ENCODE measurements at places on chromosomes 5 and 9.
A peak's percentile ranks its signal among the peaks of the same experiment; 100 is the strongest.

DNA sequence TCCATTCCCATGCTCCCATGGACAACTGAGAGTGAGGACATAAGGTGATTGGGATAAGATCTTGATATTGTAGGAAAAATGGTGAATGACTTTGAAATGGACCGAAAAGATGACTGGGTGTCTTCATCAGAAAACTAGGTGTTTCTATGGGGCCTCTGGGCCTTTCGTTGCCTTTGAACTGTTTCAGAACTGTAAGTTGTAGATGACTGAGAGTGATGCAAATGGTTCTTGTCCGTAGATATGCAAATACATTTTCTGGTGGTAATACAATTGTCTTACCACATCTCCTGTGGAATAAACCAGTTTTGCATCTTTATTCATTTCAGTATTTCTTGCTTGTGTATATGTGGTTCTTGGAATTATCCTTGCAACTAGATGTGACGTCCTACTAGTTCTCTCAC is 16.0 kb upstream of the TEX48 start:
- peak; percentile 70 for DNase-seq
- no peaks in the 10 kb centered on the region for H3K27me3 ChIP-seq
- H3K4me1 ChIP-seq: peaks cover 70% of the 10 kb centered on the region
- peaks cover 8% of the 10 kb centered on the region for H3K36me3 ChIP-seq
- H3K4me3 ChIP-seq: peak overlapping the region; percentile 63
- peak overlapping the region; percentile 95 for H3K27ac ChIP-seq

DNA sequence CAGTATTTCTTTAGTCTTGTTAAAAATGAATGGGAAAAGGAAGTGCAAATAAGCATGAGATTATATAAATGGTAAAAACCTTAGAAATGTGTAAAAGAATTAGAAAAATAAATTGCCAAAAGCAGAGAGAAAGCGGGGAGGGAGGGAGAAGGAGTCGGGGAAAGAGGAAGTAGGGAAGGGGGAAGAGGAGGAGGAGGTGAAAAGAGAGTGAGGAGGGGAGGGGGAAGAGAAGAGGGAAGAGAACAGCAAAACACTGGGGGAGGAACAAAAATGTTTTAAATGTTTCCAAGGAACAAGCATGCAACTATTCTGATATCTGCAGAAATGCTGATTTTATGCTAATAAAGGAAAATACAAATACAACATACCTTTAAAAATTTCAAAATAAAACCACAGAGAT is 317.5 kb downstream of the PIK3R1 start:
- no peak for DNase-seq
- H3K36me3 ChIP-seq: no peaks in the 10 kb centered on the region
- no peak overlapping the region for H3K27ac ChIP-seq
- H3K4me1 ChIP-seq: no peaks in the 10 kb centered on the region

GRCh38 chr5:73727470-73727869 is 101.5 kb downstream of the ARHGEF28 start:
- no peak overlapping the region for H3K27ac ChIP-seq
- no peaks in the 10 kb centered on the region for H3K36me3 ChIP-seq
- peaks cover 9% of the 10 kb centered on the region for H3K27me3 ChIP-seq
- H3K4me3 ChIP-seq: no peak overlapping the region
- H3K4me1 ChIP-seq: no peaks in the 10 kb centered on the region
- no peak for DNase-seq

GRCh38 chr5:79811904-79812303 is 122.3 kb downstream of the CMYA5 start:
- DNase-seq: no peak
- H3K4me3 ChIP-seq: no peak overlapping the region
- H3K36me3 ChIP-seq: no peaks in the 10 kb centered on the region
- no peaks in the 10 kb centered on the region for H3K27me3 ChIP-seq
- H3K4me1 ChIP-seq: no peaks in the 10 kb centered on the region
- no peak overlapping the region for H3K27ac ChIP-seq

- peaks cover 16% of the 10 kb centered on the region for H3K4me1 ChIP-seq
- no peak overlapping the region for H3K4me3 ChIP-seq
- H3K27me3 ChIP-seq: peaks cover 12% of the 10 kb centered on the region
- H3K36me3 ChIP-seq: no peaks in the 10 kb centered on the region
These were observed 180.6 kb downstream of the FGF18 start for GRCh38 chr5:171599957-171600612.

- peaks cover 8% of the 10 kb centered on the region for H3K4me1 ChIP-seq
- no peak overlapping the region for H3K4me3 ChIP-seq
- no peak for DNase-seq
- H3K27ac ChIP-seq: no peak overlapping the region
These were observed 63.2 kb downstream of the SYK start for GRCh38 chr9:90864779-90865178.

GRCh38 chr9:76646249-76646648 is 118.0 kb upstream of the PCA3 start:
- no peaks in the 10 kb centered on the region for H3K27me3 ChIP-seq
- no peak overlapping the region for H3K27ac ChIP-seq
- DNase-seq: no peak
- no peaks in the 10 kb centered on the region for H3K36me3 ChIP-seq
- H3K4me3 ChIP-seq: no peak overlapping the region

GRCh38 chr5:14458414-14458813 is 123.2 kb upstream of the OTULINL start:
- no peak overlapping the region for H3K4me3 ChIP-seq
- no peaks in the 10 kb centered on the region for H3K36me3 ChIP-seq
- H3K4me1 ChIP-seq: no peaks in the 10 kb centered on the region
- no peak overlapping the region for H3K27ac ChIP-seq

GRCh38 chr5:180491496-180491895 is 2.7 kb upstream of the CNOT6 start:
- no peaks in the 10 kb centered on the region for H3K27me3 ChIP-seq
- DNase-seq: peak; percentile 12
- no peak overlapping the region for H3K4me3 ChIP-seq

DNA sequence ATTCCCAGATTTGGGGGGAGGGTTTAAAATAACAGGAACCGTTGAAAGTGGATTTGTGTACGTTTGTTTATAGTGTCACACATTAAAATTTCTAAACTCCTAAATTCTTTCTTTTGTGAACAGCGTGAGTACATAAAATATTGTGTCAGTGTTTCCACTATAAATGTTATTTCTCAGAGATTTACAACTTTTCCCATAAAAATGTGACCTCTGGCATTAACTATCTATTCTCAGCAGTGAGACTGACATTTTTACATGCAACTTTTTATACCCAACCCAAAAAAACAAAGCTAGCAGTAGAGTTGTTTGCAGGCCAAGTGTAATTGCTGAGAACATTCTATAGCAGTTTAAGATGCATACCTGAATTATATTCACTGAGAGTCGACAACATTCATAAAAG is 757.0 kb upstream of the ADAMTS16 start:
- no peaks in the 10 kb centered on the region for H3K36me3 ChIP-seq
- H3K27ac ChIP-seq: no peak overlapping the region
- no peak for DNase-seq
- H3K4me3 ChIP-seq: no peak overlapping the region
- no peaks in the 10 kb centered on the region for H3K4me1 ChIP-seq

DNA sequence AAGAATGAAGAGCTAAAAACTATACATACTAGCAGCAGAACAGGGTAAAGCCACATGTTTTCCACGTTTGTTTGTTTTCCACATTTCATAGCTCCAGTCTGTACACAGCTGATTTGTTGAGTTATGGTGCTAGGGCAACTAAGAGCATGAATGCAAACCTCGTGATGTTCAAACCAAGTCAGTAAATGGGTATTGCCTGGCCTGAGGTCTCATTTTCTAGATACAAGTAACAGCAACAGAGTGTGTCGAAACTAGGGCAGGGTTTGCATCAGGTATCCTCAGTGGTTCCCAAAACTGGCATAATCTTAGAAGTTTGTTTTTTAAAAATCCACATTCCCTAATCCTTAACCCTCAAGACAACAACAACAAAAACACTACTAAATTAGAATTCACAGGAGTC is 89.3 kb downstream of the CEMIP2 start:
- peaks cover 15% of the 10 kb centered on the region for H3K36me3 ChIP-seq
- H3K27ac ChIP-seq: no peak overlapping the region
- H3K4me3 ChIP-seq: no peak overlapping the region
- no peak for DNase-seq

DNA sequence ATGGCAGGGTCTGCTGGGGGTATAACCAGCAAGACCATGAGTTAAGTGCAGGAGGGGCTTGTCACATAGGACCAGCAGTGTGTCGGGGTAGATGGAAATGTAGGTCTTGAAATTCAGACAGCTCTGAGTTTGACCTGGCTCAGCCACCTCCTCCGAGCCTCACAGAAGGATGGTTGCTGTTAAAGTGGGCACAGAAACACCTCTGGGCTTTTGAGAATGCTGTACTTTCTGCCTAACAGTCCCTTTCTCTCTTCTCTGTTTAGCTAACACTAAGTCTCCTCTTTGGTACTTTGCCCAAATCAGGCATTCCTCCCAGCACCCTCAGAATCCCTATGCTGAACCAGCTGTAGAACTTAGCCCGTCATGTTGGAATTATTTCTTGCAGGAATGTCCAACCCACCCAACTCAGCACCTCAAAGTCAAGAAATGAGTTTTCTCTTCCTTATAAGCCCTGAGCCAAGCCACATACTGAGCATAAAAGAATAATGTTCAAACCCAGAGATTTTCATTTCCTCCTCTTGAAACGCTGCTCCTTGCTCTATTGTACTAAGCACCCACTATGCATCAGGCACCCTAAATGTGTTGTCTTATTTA is 41.7 kb upstream of the MATR3 start:
- DNase-seq: no peak
- H3K27ac ChIP-seq: no peak overlapping the region
- no peak overlapping the region for H3K4me3 ChIP-seq
- no peaks in the 10 kb centered on the region for H3K27me3 ChIP-seq

- H3K4me1 ChIP-seq: no peaks in the 10 kb centered on the region
- no peak for DNase-seq
- no peak overlapping the region for H3K4me3 ChIP-seq
- H3K27ac ChIP-seq: no peak overlapping the region
These were observed 655.2 kb upstream of the RIOK2 start for GRCh38 chr5:97838214-97838613.

DNA sequence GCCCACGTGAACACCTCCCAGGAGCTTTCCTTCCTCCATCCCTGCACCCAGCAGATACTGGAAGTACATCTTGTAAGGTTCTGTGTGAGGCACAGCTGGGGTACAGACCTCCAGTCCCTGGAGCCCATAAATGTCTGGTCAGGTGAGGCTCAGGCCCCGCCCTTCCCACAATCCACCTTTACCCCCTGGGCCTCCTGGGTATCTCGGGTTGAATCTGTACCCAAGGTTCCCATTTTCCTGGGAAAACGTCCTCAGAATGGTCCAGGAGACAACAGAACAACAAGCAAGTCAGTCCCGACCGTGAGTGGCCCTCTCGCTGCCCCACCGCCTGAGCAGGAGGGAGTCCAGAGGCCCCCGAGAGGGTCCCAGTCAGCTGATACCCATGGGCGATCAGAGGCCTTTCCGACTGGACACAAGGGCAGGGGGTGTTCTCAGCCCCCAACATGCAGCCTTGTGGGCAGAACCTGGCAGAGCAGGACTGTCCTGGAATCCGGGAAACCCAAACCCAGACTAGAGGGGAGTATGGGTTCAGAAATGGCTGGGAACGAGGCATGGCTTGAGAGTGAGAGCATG is 4.3 kb downstream of the SPATA31E1 start:
- H3K27me3 ChIP-seq: no peaks in the 10 kb centered on the region
- H3K4me3 ChIP-seq: no peak overlapping the region
- H3K4me1 ChIP-seq: no peaks in the 10 kb centered on the region
- no peak for DNase-seq
- no peaks in the 10 kb centered on the region for H3K36me3 ChIP-seq

DNA sequence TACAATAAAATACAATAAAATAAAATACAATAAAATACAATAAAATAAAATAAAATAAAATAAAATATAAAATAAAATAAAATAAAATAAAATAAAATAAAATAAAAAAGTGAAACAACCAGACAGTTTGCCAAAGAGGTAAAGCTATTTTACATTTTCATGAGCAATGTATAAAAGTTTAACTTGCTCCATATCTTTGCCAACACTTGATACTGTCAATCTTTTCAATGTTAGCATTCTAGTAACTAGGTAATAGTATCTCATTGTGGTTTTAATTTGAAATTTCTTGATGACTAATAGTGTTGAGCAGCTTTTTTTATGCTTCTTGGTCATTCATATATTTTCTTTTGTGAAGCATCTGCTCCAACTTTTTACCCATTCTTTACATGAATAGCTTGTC is 17.3 kb downstream of the TTC33 start:
- H3K36me3 ChIP-seq: peaks cover 46% of the 10 kb centered on the region
- no peaks in the 10 kb centered on the region for H3K27me3 ChIP-seq
- H3K4me1 ChIP-seq: peaks cover 29% of the 10 kb centered on the region
- H3K27ac ChIP-seq: no peak overlapping the region
- DNase-seq: no peak

DNA sequence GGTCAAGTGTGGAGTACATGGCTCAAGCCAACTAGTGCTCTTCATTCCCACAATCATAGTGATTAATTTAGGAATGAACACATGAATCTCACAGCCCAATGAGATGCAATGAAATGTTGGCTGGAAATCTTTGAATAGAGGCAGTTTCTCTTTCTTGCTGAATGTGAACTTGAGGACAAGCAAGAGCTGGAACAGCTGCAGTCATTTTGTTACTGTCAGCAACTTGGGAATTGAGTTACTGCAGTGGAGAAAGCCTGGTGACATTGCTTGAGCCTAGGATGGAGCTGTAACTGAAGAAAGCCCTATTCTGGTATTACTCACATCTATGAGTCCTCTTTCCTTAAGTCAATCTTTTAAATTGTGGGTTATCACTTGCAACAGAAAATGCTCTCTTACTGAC is 62.3 kb downstream of the YIPF5 start:
- no peaks in the 10 kb centered on the region for H3K36me3 ChIP-seq
- H3K27ac ChIP-seq: no peak overlapping the region
- no peaks in the 10 kb centered on the region for H3K4me1 ChIP-seq
- H3K27me3 ChIP-seq: peaks cover 11% of the 10 kb centered on the region

GRCh38 chr5:56608217-56608925 is 207.0 kb upstream of the MAP3K1 start:
- H3K27me3 ChIP-seq: no peaks in the 10 kb centered on the region
- H3K36me3 ChIP-seq: peaks cover 14% of the 10 kb centered on the region

DNA sequence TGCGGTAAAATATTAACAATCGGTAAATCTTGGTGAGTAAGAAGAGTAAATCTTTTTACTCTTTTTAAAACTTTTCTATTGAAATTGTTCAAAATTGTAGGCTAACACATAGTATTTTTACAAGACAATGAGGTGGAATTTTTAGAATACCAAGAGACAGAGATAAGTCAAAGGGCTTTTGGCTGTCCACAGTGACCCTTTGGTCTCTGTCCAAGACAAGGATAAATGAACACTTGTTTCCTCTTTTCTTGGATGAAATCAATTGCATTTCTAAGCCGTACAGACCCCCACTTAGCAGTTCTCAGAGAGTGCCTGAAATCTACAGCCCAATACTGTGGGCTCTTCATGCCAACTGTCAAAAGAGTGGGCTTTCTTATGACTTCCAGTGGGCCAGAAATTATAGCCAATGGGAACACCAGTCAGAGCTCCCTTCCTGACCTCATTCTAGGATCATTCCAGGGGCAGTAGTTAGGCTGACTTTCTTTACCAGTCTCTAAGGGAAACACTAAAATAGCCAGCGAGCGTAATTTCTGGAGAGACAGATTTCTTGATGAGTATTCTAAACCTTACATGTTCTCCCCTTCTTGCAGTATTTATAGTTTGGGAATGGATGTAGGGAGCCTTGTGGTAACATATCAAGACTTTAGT is 74.1 kb downstream of the GALNT10 start:
- peaks cover 3% of the 10 kb centered on the region for H3K36me3 ChIP-seq
- no peak overlapping the region for H3K27ac ChIP-seq
- DNase-seq: no peak
- H3K4me1 ChIP-seq: peaks cover 6% of the 10 kb centered on the region
- H3K4me3 ChIP-seq: no peak overlapping the region

- no peaks in the 10 kb centered on the region for H3K27me3 ChIP-seq
- H3K4me3 ChIP-seq: no peak overlapping the region
- no peaks in the 10 kb centered on the region for H3K4me1 ChIP-seq
- no peak overlapping the region for H3K27ac ChIP-seq
- no peaks in the 10 kb centered on the region for H3K36me3 ChIP-seq
These were observed 1649.8 kb downstream of the EFNA5 start for GRCh38 chr5:106020894-106021293.

Data from activated CD8-positive, alpha-beta T cell treated with anti-CD3 and anti-CD28 coated beads for 36 hours (primary cell).